H1 (cell line): ENCODE measurements at places on chromosomes 7 and 10. TPM values are rescaled to one million over a fixed set of nuclear protein-coding genes. Genes with fewer than 3 reads are reported as not detected.

DNA sequence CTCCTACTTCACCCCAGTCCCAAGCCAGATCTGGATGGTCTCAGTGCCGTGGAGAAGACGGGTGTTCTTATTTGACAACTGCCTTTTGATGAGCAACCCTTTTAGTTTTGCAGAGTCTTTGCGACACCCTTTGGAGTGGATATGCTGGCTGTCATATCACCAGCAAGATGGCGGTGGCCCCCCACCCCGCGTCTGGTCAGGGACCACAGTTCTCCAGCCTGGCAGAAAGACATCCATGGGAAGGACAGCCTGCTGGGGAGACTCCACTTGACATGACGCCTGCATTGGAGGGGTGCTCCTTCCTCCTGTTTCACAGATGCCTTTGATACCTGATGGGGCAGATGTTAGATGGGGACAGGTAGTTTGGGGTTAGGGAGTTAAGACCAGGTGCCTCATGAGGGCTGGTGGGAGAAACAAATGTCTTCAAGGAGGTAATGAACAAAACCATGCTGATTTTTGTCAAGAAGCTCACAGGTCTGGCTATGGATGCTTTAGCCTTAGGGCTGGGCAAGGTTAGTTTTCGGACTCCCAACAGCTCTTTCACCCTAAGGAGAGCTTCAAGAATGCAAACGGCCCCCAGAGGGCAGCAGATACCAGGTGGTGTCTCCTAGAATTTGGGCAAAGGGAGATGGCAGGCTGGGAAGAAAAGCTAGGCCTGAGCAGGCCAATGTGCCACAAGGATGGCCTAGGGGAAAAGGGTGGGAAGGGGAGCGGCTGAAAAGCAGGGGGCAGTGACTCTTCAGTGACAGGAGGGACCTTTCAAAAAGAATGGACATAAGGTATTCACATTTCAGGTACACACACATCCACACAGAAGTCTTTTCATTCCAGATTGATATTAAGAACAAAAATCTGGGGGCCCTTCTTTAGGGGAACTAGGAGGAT, 95.2 kb downstream of the CLEC2L start:
- peaks cover 7% of the 10 kb centered on the region for H3K4me1 ChIP-seq
- H3K27ac ChIP-seq = no peak overlapping the region
- no peak overlapping the region for H3K4me3 ChIP-seq
- H3K27me3 ChIP-seq = no peaks in the 10 kb centered on the region

DNA sequence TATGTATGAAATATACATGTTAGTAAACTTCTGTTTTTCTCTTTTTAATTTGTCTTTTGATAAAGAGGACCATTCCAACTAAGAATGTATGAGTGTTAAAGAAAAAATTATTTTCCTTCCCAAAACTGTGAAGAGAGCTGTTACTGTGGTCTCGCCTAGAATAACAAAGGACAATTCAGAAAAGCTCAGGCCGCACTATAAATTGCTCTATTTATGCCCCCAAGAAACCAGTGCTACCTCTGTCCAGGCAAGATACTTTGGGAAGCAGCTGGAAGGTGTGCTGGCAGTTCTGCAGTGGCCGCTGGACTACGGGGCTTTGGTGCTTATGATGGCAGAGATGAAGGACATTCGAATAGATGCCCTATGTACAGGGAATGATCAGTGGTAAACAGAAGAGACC, 252.1 kb downstream of the DOCK4 start:
- no peaks in the 10 kb centered on the region for H3K4me1 ChIP-seq
- no peaks in the 10 kb centered on the region for H3K27me3 ChIP-seq
- DNase-seq = no peak
- H3K36me3 ChIP-seq = no peaks in the 10 kb centered on the region
- H3K27ac ChIP-seq = no peak overlapping the region

GRCh38 chr10:119651514-119652360, 557 bp downstream of the BAG3 start:
- peak overlapping the region; percentile 78 for H3K4me3 ChIP-seq
- H3K36me3 ChIP-seq = no peaks in the 10 kb centered on the region
- H3K27me3 ChIP-seq = no peaks in the 10 kb centered on the region; the same call in 1 of the 2 replicates
- H3K4me1 ChIP-seq = peaks cover 6% of the 10 kb centered on the region; the same call in 1 of the 2 replicates
- no peak for DNase-seq

The POLL gene
- total RNA-seq = 26.1 and 26.8 TPM in 2 replicates

GRCh38 chr10:72690071-72690755, 1.7 kb upstream of the MCU start:
- no peak overlapping the region for H3K27ac ChIP-seq
- no peak overlapping the region for H3K4me3 ChIP-seq
- no peak for DNase-seq
- no peaks in the 10 kb centered on the region for H3K27me3 ChIP-seq
- H3K4me1 ChIP-seq = peaks cover 3% of the 10 kb centered on the region; the same call in 1 of the 2 replicates

The SFXN3 gene
- 2.8 and 3.1 TPM in 2 replicates for total RNA-seq

- H3K4me1 ChIP-seq = peaks cover 7% of the 10 kb centered on the region; the same call in 1 of the 2 replicates
- no peaks in the 10 kb centered on the region for H3K27me3 ChIP-seq
- H3K36me3 ChIP-seq = no peaks in the 10 kb centered on the region
- H3K27ac ChIP-seq = no peak overlapping the region
Measured at GRCh38 chr10:114713525-114714090, 55.5 kb upstream of the ABLIM1 start.

The GIMAP8 gene
- not detected in 2 replicates for total RNA-seq

DNA sequence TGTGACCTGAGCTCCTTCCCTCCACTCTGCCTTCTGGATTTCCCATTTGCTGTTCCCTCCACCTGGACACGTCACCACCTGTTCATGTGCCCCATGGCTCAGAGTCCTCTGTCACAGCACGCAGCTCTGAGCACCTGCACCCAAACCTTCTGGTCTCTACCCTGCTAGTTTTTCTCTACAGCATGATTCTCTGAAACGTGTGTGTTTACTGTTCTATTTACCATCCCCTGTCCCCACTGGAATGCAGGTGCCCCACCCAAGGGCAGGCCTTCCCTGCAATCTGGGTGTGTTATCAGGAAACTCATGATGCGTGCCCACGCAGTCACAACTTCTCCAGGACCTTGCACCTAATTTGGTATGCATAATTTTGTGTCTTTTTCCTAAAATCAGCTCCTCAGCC, 284.4 kb upstream of the IGFBP3 start:
- H3K27me3 ChIP-seq = no peaks in the 10 kb centered on the region
- no peak overlapping the region for H3K4me3 ChIP-seq
- no peaks in the 10 kb centered on the region for H3K4me1 ChIP-seq

DNA sequence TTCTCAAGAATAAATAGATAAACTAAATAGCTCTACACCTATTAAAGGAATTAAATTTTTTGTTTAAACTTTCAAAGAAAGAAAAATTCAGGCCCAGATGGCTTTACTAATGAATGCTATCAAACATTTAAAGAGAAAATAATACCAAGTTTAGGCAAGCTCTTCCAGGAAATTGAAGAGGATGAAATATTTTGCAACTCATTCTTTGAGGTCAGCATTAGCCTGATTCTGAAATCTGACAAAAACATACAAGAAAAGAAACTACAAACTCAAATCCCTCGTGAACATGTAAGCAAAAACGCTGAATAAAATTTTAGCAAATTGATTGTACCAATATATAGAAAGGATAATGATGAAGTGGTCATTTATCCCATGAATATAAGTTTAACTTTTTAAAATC, 93.4 kb downstream of the RTKN2 start:
- no peaks in the 10 kb centered on the region for H3K27me3 ChIP-seq
- no peak overlapping the region for H3K27ac ChIP-seq
- H3K4me1 ChIP-seq = no peaks in the 10 kb centered on the region
- no peak for DNase-seq

DNA sequence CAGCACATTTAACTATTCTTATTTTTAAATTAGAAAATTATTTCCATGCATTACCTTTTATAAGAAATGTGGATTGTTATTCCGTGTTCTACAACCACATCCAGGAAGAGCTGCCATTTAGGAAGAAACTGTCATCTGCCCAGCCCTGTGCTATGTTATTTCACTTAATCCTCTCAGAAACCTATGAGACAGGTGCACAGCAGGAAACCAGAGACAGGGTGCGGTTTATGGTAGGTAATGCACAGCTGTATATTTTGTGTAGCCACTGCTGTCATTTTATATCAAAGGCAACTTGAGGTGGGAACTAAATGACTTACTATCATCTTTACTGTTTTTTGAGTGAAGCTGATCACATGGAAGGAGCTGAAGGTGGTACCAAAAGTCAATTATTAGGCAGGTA, 232.3 kb downstream of the MAGI2 start:
- no peak overlapping the region for H3K4me3 ChIP-seq
- no peaks in the 10 kb centered on the region for H3K27me3 ChIP-seq
- H3K4me1 ChIP-seq = no peaks in the 10 kb centered on the region
- H3K36me3 ChIP-seq = no peaks in the 10 kb centered on the region
- DNase-seq = no peak
- no peak overlapping the region for H3K27ac ChIP-seq

The MNX1 gene
- total RNA-seq = 0.39 and 0.52 TPM in 2 replicates

DNA sequence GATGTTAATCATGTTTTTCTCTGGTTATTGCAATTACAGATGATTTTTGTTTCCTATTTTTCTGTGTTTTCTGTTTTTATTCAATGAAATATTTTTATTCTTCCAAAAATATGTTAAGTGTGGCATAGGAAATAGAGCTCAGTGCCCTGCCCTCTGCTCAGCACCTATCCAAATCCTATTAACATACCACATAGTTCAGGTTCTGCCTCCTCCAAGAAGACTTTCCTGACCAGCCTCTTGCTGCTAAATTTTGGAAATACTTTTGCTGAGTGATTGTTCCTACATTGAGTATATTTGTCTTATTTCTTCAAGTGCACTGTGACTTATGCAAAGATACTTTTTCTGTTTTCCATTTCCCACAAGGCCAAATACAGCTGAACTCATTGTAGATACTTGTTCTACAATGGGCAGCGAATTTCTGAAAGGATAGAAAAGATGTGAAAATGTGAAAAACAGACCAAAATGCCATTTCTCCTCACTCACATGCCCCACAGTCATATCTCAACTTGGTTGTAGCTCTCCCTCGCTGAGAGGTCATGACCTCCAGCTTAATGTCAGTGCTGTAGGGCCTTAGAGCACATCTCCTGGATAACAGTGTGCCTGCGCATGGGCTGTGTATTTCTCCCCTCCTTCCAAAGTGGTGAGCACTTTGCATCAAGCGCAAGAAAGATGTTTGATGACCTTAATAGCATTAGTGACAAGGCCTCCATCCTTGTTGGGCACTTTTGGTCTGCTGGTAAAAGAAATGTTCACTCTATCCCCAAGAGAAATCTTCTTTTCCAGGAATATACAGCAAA, 677.3 kb downstream of the LRMDA start:
- H3K27ac ChIP-seq = no peak overlapping the region
- no peak for DNase-seq
- peaks cover 11% of the 10 kb centered on the region for H3K4me1 ChIP-seq
- no peak overlapping the region for H3K4me3 ChIP-seq
- H3K27me3 ChIP-seq = peaks cover 5% of the 10 kb centered on the region; the same call in 1 of the 2 replicates

The EPC1 gene
- 21.7 and 23.7 TPM in 2 replicates for total RNA-seq

DNA sequence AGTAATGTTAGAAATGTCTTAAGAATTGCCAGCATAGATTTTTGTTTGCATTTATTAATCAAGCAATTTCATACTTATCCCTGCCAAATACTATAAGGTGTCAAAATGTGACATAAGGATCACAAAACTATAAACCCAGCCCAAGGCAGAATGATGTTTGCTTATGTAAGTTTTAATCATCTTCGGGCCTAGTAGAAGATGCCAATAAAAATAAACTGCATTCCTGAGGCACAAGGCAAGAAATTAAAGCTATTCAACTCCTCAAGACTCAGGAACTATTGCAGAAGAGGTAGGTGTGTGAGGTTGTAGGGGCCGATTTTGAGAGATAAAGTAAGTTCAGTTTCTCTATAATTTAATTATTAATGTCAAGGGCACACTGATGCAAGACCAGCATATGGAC, 189.4 kb upstream of the AHR start:
- H3K4me3 ChIP-seq = no peak overlapping the region
- H3K27ac ChIP-seq = no peak overlapping the region
- no peaks in the 10 kb centered on the region for H3K36me3 ChIP-seq
- H3K27me3 ChIP-seq = no peaks in the 10 kb centered on the region
- peaks cover 3% of the 10 kb centered on the region for H3K4me1 ChIP-seq

DNA sequence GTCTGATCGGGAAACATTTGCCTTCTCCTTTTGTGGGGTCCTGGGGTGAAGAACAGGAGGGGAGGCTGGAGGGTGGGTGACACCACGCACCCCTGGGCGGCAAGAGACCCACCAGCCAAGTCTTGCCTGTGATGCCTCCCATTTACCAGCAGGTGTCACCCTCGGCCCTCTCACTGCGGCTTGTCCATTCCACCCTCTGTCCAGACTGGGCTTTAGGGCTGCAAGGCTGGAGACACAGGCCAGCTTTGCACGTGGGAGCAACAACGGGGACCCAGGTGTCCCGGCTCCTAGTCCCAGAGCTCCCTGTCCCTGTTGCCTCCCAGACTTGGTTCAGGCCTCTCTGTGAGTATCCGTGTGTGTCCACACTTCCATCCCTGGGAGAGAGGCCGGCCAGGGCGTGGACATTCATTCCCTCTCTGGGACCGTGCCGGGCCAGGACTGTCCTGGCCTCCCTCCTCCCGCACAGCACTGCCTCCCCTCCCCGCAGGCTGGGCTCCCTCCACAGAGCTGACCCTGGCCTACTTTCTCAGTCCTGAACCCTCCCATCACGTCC, 36.2 kb upstream of the GTF2IRD1 start:
- no peak overlapping the region for H3K27ac ChIP-seq
- H3K4me3 ChIP-seq = no peak overlapping the region

The TEX36 gene
- total RNA-seq = not detected in 2 replicates

DNA sequence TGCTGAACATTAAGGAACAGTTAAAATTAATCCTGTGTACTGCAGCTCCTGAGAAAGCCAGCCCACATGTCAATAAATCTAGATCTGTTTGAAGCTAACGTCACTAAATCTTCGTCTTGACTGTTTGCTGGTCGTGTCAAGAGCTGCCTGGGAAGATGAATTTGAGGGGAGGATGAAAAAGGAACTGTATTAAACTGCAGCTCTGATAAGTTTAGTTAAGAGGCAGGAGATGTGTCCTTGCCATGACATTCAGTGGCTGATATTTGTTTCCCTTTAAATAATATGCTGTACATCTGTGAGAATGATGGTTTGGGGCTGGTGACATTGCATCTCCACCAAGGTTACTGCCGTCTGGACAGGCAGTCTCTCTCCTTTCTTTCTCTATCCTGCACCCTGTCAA, 435.3 kb downstream of the LRMDA start:
- no peaks in the 10 kb centered on the region for H3K27me3 ChIP-seq
- H3K4me1 ChIP-seq = no peaks in the 10 kb centered on the region
- H3K36me3 ChIP-seq = no peaks in the 10 kb centered on the region
- DNase-seq = no peak
- H3K4me3 ChIP-seq = no peak overlapping the region

DNA sequence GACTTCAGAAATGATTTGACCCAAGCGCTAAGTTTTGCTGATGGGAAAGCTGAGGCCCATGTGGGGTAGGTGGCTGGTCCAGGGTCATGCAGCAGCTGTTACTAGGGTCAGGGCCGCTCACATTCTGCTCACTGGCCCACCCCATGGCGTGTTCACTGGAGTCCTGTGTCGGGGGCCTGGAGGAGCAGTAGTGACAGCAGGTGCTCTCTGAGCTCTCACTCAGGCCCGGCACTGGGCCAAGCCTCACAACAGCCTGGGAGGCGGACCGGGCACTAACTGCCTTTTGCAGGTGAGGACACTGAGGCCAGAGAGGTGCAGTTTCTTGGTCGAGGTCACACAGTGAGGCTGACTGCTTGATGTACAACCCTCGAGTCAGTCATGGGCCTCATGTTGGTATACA, 82.7 kb downstream of the GLRX3 start:
- no peaks in the 10 kb centered on the region for H3K36me3 ChIP-seq
- H3K4me1 ChIP-seq = no peaks in the 10 kb centered on the region
- H3K27me3 ChIP-seq = no peaks in the 10 kb centered on the region
- no peak for DNase-seq
- no peak overlapping the region for H3K27ac ChIP-seq
- no peak overlapping the region for H3K4me3 ChIP-seq

GRCh38 chr7:118826246-118826645, 601.7 kb downstream of the ANKRD7 start:
- no peaks in the 10 kb centered on the region for H3K36me3 ChIP-seq
- H3K27ac ChIP-seq = no peak overlapping the region
- no peak overlapping the region for H3K4me3 ChIP-seq
- H3K4me1 ChIP-seq = no peaks in the 10 kb centered on the region

The PCLO gene
- total RNA-seq = 3.2 and 3.7 TPM in 2 replicates

The PRRT4 gene
- 0.34 and 0.69 TPM in 2 replicates for total RNA-seq
